ENCODE measurements at places on chromosomes 16 and 17.

- DNase-seq, result no peak
Observed at GRCh38 chr17:4892499-4893221, 6.7 kb upstream of the C17orf107 start.

- no peak for DNase-seq
Observed at GRCh38 chr16:10098991-10099390, 83.2 kb downstream of the GRIN2A start.

GRCh38 chr16:3131755-3132377, 3.0 kb upstream of the ZNF213 start:
- DNase-seq, result no peak

- DNase-seq, result no peak
Observed at GRCh38 chr17:37848690-37849616, 75.3 kb upstream of the TBC1D3K start.

- DNase-seq, result no peak
Observed at GRCh38 chr16:69663846-69664245, 62.5 kb downstream of the NQO1 start.

- no peak for DNase-seq
Observed at GRCh38 chr17:27323538-27324215, 29.8 kb downstream of the WSB1 start.

DNA sequence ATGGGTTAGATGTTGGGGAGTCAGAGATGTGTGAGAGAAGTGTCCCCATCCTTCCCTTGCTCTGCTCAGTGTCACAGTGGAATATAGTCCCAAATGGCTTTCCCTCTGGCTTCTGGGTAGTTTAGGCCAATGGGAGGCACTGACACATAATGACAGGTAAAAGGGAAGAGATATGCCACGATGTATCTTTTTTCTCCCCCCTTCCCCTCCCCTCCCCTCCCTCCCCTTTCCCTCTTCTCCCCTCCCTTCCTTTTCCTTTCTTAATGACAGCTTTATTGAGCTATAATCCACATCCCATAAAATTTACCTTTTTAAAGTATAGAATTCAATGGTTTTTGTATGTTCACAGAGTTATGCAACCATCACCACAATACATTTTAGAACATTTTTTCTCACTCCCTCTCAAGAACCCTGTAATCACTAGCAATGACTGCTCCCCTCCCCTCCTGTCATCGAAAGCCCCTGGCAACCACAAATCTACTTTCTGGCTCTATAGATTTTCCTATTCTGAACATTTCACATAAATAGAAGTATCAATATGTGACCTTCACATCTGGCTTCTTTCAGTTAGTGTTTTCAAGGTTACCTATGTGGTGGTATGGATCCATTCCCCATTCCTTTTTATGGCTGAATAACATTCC, 617 bp upstream of the CCR7 start:
- no peak for DNase-seq

- no peak for DNase-seq
Observed at GRCh38 chr16:78258375-78259065, 159.1 kb downstream of the WWOX start.

DNA sequence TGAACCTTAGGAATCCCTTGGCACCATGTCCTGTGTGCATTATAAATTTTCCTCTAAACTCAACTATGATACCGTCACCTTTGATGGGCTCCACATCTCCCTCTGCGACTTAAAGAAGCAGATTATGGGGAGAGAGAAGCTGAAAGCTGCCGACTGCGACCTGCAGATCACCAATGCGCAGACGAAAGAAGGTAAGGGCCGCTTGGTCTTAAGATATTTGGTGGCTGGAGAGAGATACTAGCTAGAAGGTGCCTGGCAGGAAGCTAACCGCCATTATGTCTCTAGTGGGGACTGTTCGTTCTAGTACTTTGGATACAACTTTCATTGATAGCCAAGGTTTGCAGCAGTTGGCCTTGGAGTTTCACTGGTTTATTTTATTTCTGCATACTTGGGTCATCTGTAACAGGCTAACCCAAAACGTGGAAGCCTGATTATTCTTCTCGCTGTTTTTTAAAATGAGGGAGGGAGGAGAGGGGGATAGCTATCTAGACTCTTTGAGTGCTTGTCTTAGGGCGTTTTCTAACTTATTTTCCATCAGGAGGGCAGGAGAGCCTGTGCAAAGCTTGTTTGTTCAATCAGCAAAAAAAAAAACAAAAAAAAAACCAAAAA, 1.3 kb downstream of the RBBP6 start:
- no peak for DNase-seq

DNA sequence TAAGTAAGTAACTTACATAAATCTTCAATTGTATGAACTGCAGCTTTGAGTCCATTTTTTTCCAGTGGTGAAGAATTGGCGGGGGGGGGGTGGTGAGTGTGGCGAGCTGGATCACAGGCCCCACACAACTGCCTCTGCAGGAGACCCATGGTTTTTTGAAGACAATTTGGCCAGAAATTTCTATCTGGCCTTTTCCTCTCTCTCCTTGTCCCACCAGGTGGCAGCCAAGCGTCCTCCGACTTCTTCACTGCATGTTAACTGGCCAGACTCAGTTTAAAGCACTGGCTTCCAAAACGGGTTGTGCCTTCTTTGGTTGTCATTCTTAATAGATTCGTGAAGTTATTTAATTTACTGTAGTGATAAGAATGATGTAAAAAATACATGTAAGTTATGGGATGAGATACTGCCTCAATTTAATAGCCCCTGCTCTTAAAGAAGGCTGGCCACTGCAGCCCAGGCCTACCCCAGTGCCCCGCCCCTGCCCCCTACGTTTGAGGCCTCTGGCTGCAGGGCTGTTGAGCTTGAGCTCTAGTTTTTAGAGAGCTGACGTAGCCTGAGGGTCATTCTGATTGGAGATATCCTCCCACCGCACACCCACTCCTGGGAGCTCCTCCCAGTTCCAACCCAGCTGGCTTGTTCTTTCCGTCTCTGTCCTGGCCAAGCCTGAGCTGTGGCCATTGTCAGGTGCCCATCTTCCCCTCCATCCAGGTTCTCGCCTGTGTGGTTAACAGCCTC, 36.4 kb downstream of the AKAP1 start:
- DNase-seq, result no peak

DNA sequence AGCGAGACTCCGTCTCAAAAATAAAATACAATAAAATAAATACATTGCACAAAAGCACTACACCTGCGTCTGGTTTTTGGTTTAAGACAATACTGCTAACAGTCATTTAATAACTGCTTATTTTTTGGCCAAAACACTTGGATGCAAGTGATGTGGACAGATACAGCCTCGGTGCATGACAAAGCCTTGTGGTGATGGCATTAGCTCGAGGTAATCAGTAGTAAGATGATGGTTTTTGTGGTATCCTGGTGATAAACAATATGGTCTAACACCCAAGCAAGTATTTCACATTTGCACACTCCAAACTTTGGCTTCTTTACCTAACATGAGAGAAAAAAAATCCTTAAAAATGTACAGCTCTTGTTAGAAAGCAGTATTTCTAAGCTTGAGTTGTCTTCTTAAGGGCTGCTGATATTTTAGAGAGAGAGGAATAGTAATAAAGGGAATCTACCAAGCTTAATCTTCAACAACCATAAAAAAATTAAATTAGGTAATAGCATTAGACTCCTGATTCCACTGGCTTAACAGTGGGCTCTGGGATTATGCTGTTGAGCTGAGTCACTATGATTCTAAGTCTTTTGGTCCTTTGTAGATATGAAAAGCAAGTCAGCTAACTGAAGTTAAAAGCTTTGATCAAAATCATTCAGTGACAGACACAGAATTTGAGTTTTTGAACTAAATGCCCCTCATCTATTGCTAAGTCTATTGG, 111.1 kb downstream of the VPS53 start:
- DNase-seq, result no peak

- DNase-seq, result no peak
Observed at GRCh38 chr17:62738281-62738680, 69.8 kb downstream of the MARCHF10 start.

DNA sequence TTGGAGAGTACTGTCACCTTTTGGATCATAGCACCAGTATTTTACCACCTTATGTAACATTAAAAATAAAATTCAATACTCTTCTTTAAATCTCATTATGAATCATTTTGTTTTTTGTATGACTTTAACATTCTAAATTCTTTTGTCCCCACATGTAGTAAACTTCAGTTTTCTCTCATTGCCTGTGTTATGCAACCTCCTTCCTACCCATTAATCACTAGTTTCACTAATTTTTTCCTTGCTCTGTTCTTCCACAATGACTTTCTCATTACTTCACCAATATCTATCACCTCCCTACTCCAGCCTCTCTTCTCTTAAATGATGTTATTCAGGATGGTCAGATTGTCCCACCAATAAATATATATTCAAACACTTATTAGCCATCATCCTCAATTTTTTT, 68.7 kb downstream of the TTC19 start:
- no peak for DNase-seq

DNA sequence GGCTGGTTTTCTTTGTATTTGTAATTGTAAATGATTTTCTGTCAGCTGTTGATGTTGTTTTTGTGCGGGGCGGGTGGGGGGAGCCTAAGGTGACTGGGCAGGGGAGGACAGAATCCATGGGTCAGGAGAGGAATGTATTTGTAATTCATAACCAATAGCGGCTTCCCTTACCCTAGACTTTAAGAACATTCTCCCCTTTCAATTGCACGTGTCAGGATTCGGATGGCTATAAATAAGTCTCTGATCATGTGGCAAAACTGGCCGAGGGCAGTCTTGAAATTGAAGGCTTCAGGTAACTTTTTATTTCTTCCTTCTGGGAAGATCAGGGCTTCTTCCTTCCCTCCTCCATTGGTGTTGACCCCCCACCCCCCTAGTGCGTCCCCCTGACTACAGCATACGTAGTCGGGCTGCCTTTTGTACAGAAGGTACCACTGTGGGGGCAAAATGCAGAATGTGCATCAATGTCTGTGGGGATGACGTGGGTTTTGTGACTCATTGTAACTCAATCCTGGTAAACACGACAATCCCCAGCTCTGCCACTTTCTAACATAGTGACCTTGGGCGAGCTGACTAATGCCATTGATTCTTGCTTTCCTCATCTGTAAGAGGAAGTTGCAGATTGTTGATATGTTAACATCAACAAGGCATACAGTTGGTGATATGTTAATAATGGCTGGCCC, 16.2 kb downstream of the MARCHF10 start:
- DNase-seq, result no peak

GRCh38 chr17:81578038-81578441, 25.9 kb upstream of the FAAP100 start:
- DNase-seq, result no peak

DNA sequence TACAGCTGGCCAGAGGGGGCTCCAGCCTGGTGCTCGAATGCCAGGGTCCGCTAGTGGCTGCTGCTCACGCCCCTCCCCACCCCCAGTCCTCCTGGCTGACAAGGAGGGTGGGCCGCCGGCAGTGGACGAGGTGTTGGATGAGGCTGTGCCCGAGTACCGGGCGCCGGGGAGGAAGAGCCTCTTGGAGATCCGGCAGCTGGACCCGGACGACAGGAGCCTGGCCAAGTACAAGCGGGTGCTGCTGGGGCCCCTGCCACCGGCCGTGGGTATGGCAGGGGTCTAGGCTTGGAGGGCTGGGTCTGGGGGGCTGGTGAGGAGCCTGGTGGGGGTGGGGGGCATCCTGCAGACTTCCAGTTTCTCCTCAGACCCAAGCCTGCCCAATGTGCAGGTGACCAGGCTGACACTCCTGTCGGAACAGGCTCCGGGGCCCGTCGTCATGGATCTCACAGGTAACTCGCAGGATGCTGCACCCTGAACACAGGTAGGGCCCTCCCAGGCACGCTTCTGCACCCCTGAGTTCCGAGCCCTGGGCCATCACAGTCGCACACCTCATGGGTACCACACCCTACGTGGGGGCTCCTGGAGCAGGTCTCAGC, 1.2 kb upstream of the PDIA2 start:
- no peak for DNase-seq

DNA sequence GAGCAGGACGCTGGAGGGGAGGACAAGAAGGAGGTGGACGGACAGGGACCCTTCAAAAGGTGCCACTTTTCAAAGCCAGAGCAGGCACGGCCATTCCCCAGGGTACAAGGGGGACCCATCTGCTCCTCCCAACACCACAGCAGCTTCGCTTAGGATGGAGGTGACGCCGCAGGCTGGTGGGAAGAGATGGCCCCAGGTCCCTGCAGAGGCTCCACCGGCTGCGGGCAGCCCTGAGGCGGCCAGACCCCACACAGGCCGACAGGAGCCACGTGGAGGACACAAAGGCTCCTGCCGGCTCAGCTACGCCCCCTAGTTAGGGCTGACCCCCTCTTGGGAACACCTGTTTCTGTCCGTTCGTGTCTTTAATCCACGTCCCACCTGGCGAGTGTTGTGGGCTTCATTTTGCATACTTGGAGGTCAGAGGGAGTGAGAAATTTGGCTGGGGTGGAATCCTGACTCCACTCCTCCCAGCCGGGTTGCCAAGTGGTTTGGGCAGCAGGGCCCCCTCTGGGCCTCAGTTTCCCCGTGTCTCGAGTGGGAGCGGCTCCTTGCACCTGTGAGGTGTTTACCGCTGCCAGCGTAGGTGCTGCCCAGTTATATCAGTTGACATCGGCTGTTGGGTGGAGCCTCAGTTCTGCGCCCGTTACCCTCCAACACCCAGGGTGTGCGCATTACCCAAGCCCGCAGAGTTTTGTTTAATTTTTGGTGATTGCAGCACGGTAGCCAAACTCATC, 5.8 kb upstream of the FN3KRP start:
- DNase-seq, result no peak

- no peak for DNase-seq
Observed at GRCh38 chr17:17445296-17445924, 31.4 kb upstream of the MED9 start.

GRCh38 chr16:82700541-82701235, 73.9 kb downstream of the CDH13 start:
- no peak for DNase-seq

- DNase-seq, result no peak
Observed at GRCh38 chr17:27959382-27959709, 66.2 kb upstream of the LYRM9 start.

DNA sequence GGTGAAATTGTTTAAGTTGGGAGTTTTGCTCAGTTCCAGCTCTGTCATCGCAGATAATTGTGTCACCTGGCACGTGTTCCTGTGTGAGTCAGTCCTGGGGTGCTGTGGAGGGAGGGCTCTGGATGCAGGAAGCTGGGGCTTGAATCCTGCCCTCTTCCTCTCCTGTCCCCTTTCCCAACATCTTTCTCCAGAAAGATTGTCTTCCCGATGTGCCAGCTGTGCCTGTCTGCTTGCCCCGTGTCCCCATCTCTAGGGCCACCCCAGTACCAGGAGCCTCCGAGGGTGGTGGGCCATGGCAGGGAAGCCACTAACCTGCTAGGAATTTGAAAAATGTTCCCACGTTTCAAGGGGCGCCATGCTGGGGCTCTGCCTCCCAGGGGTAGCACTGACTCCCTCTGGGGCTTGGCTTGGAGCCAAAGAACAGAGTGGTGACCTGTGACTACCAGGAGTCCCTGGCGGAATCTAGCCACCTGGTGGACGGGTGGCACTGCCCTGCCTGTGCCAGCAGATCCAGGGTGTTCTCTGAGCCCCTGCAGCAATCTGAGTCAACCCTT, 198.1 kb downstream of the ENGASE start:
- DNase-seq, result no peak

GRCh38 chr17:67931227-67931626, 65.0 kb downstream of the C17orf58 start:
- DNase-seq, result no peak

GRCh38 chr16:79053577-79053976, 547.0 kb downstream of the MAF start:
- DNase-seq, result no peak
